H1 (cell line): ENCODE measurements at places on chromosomes 11 and 22.
A peak's percentile ranks its signal among the peaks of the same experiment; 100 is the strongest.

DNA sequence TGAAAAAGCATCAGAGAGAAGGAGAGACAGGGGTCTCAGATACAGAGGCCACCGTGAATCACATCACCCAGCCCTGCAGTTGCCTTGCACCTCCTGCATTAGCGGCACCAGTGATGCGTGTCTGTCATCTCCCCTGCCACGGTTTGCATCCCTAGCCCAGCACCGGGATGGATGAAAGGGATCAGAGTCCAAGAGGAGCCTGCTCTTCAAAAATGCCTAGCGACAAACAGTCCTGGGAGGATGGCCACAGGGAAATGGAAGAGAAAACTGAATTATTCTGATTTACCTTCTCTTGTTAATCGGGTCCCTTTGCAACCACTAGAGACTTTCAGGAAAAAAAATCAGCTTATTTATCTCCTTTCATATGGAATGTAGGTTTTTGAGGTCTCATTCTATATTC, 495.6 kb upstream of the KIRREL3 start:
- no peak for DNase-seq
- H3K27me3 ChIP-seq: no peaks in the 10 kb centered on the region
- no peaks in the 10 kb centered on the region for H3K36me3 ChIP-seq
- no peak overlapping the region for H3K4me3 ChIP-seq
- no peaks in the 10 kb centered on the region for H3K4me1 ChIP-seq

GRCh38 chr11:57397394-57397990, 7.0 kb upstream of the PRG2 start:
- H3K27ac ChIP-seq: no peak overlapping the region
- no peaks in the 10 kb centered on the region; the same call in 1 of the 2 replicates for H3K27me3 ChIP-seq
- no peak for DNase-seq
- H3K4me1 ChIP-seq: no peaks in the 10 kb centered on the region
- no peak overlapping the region for H3K4me3 ChIP-seq

DNA sequence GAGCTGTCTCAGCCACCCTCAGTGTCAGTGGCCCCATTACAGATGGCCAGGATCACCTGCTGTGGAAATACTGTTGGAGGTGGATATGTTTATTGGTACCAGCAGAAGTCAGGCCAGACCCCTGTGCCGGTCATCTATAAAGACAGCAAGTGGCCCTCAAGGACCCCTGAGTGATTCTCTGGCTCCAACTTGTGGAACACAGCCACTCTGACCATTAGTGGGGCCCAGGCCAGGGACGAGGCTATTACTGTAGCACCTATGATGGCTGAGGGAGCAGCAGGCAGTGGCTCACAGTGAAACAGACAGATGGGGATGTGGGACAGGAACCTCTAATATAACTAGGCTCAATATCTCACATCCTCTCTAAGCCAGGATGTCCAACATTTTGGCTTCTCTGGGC, 25.5 kb upstream of the GGTLC2 start:
- H3K4me3 ChIP-seq: no peak overlapping the region
- DNase-seq: no peak
- no peak overlapping the region for H3K27ac ChIP-seq
- no peaks in the 10 kb centered on the region for H3K4me1 ChIP-seq
- no peaks in the 10 kb centered on the region for H3K36me3 ChIP-seq
- peaks cover 44% of the 10 kb centered on the region for H3K27me3 ChIP-seq

DNA sequence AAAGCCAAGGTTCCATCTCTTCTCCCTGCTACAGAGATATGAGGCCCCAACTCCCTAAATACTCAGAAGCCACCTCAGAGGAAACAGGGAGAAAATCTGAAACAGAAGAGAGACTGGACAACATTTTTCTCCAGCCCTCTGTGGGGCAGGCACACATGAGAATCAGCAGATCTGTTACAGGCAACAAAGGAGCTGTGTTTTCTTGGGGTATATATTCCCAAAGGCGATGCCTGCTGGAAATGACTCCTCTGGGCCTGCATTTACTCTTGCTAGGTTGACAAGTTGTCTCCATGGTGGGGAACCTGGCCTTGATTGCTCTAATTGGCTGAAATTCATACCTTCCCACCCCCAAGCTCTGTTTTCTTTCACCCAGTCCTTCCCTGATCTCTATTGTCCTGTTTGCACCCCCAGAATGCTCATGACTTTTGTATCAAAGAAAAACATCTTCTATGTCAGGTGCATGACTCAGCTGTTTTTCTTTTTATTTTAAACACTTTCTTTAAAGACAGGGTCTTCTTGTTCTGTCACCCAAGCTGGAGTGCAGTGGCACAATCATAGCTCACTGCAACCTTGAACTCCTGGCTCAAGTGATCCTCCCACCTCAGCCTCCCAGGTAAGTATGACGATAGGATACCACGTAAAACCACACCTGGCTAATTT, 23.5 kb upstream of the P2RY6 start:
- no peaks in the 10 kb centered on the region for H3K27me3 ChIP-seq
- no peaks in the 10 kb centered on the region for H3K4me1 ChIP-seq
- no peak for DNase-seq
- no peak overlapping the region for H3K27ac ChIP-seq
- H3K4me3 ChIP-seq: no peak overlapping the region

DNA sequence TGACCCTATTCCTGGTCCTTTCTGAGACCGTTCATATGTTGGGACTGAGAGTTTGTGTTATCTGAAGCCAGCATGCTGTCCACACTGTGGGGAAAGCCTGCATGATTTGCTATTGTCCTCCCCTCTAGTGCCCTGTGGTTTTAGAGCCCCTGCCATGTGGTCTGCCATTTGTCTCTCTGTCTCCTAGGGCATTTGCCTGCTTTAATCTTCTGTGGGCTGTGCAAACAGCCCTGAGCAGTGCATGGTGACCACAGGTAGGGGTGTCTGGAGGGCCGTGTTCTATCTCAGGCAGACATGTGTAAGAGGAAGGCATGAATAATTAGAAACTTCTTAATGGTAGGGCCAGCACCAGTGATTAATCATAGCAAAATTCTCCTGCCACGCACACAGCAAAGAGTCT, 23.0 kb downstream of the AMPD3 start:
- H3K27ac ChIP-seq: no peak overlapping the region
- H3K27me3 ChIP-seq: no peaks in the 10 kb centered on the region
- no peak for DNase-seq

DNA sequence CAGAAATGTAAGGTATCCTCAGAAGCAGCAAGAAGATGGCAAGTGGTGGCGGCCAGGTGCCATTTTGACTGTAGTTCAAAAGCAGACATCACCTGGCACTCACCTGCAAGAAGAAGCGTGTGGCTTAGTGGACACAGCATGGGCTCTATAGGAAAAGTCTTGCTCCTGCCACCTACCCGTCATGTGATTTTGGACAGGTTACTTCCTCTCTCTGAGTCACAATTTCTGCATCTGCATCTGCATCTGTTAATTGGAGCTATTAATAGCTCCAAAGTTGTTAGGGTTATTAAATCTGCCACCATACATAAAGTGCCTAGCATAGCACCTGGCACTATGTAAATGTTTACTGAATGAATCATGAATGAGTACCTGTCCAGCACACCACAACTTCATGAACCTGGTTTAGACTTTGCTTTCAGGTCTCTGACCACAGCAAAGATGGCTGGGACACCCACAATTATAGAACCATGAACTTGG, 16.8 kb downstream of the RAB30 start:
- H3K36me3 ChIP-seq: no peaks in the 10 kb centered on the region
- H3K27ac ChIP-seq: no peak overlapping the region
- no peak overlapping the region for H3K4me3 ChIP-seq
- peaks cover 1% of the 10 kb centered on the region for H3K27me3 ChIP-seq
- DNase-seq: no peak

- peak; percentile 78 for DNase-seq
- H3K27me3 ChIP-seq: no peaks in the 10 kb centered on the region
- H3K36me3 ChIP-seq: no peaks in the 10 kb centered on the region
- H3K4me1 ChIP-seq: no peaks in the 10 kb centered on the region
Measured at GRCh38 chr22:19631899-19632667, 82.2 kb upstream of the SEPTIN5 start.

DNA sequence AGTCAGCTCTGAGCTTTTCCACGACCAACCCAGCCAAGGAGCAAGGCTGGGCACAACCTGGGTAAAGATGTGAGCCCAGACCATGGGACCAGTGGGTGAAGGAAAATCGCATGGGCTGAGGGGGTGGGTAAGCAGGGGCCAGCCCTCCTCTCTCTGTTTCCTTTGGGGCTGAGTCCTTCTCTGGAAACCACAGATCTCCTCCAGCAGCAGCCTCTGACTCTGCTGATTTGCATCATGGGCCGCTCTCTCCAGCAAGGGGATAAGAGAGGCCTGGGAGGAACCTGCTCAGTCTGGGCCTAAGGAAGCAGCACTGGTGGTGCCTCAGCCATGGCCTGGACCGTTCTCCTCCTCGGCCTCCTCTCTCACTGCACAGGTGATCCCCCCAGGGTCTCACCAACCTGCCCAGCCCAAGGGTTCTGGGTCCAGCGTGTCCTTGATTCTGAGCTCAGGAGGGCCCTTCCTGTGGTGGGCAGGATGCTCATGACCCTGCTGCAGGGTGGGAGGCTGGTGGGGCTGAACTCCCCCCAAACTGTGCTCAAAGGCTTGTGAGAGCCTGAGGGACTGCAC, 67.8 kb downstream of the GGTLC2 start:
- no peak for DNase-seq
- peaks cover 57% of the 10 kb centered on the region for H3K27me3 ChIP-seq
- H3K4me3 ChIP-seq: no peak overlapping the region
- H3K27ac ChIP-seq: no peak overlapping the region
- H3K4me1 ChIP-seq: no peaks in the 10 kb centered on the region

- peaks cover 29% of the 10 kb centered on the region for H3K4me1 ChIP-seq
- H3K36me3 ChIP-seq: no peaks in the 10 kb centered on the region
- DNase-seq: no peak
- H3K4me3 ChIP-seq: no peak overlapping the region
- H3K27ac ChIP-seq: no peak overlapping the region
Measured at GRCh38 chr11:117872975-117873827, 3.3 kb downstream of the FXYD6 start.

- DNase-seq: peak; percentile 95
- peak within 1 kb of the TSS; percentile 77 for H3K4me3 ChIP-seq
- no peaks in the 10 kb centered on the region for H3K36me3 ChIP-seq
- peaks cover 4% of the 10 kb centered on the region for H3K4me1 ChIP-seq
- no peak within 1 kb of the TSS for H3K27ac ChIP-seq
Measured at GRCh38 chr11:62337303-62338181, at the start of gene ASRGL1. Gene ASRGL1 (plus strand): TSS chr11:62337448. CDS start chr11:62337978, 530 bp downstream.

DNA sequence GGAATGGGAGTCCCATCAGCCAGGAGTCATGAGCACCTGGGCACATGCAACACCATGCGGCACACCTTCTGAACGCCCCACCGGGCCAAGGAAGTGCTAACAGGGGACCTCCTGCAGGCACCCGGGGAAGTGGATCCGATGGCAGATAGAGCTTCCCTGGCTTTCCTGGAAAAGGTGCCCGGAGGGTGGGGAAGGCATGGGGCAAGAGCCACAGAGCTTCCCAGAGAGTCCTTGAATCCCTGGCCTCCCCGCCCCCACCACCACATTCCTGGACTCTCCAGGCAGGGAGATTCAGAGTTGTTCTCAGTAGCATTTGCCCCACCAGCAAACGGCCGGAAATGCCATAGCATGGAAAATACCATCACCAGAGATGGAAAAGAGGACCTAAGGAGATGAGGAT, 8.3 kb downstream of the TRIM29 start:
- no peak overlapping the region for H3K27ac ChIP-seq
- H3K27me3 ChIP-seq: peaks cover 3% of the 10 kb centered on the region; the same call in 1 of the 2 replicates
- H3K36me3 ChIP-seq: no peaks in the 10 kb centered on the region
- DNase-seq: no peak
- H3K4me3 ChIP-seq: no peak overlapping the region

- DNase-seq: no peak
- H3K4me3 ChIP-seq: no peak overlapping the region
- H3K27me3 ChIP-seq: no peaks in the 10 kb centered on the region
- H3K36me3 ChIP-seq: peaks cover 9% of the 10 kb centered on the region
- no peaks in the 10 kb centered on the region for H3K4me1 ChIP-seq
Measured at GRCh38 chr22:23692598-23693291, 1.9 kb downstream of the RGL4 start.

GRCh38 chr11:5922749-5923426, 19.2 kb upstream of the OR56A3 start:
- no peak for DNase-seq
- no peaks in the 10 kb centered on the region for H3K36me3 ChIP-seq
- H3K4me3 ChIP-seq: no peak overlapping the region
- no peaks in the 10 kb centered on the region for H3K4me1 ChIP-seq

DNA sequence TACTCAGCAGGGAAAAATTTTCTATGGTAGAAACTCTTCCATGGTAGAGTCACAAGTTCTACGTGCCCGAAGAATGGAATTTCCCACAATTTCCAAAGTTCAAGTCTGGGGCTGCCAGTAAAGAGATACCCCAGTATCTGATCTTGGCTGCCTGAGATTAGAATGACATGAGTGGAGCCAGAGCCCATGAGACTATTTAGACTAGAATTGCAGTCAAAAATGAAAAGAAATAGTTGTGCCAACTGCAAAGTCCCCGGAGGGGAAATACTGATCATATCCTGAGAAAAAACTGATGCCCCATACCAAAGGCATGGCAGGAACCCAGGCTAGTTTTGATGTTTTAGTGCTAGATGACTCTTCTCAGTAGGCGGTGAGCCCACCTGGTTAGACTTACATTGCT, 11.2 kb downstream of the MAJIN start:
- no peaks in the 10 kb centered on the region for H3K4me1 ChIP-seq
- no peak overlapping the region for H3K27ac ChIP-seq
- H3K36me3 ChIP-seq: no peaks in the 10 kb centered on the region
- no peak for DNase-seq
- no peak overlapping the region for H3K4me3 ChIP-seq
- no peaks in the 10 kb centered on the region for H3K27me3 ChIP-seq

DNA sequence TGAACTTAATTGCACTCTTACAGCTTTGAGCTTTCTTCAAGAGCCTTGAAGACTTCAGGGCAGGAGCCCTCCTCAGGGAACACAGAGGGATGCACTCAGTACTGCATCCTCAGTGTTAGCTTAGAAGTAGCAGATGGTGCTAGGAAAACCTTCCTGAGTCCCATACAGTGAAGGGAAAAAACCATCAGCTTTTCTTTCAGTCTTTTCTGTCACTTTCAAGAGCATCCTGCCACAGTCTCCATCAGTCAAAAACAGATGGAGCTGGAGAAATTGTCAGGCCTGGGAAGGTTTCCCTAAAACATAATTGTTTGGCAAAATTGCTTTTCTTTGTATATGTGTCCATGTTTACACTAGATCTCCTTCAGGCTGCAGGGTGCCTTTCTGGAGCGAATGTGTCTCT, 384.1 kb downstream of the NELL1 start:
- no peak overlapping the region for H3K27ac ChIP-seq
- no peaks in the 10 kb centered on the region for H3K36me3 ChIP-seq
- H3K4me1 ChIP-seq: 0 out of 2 replicates have a peak, but pooled peaks cover 2% of the 10 kb centered on the region
- H3K4me3 ChIP-seq: no peak overlapping the region

GRCh38 chr11:65588199-65589054, 7.2 kb downstream of the KCNK7 start:
- no peak overlapping the region for H3K27ac ChIP-seq
- no peak for DNase-seq
- H3K4me1 ChIP-seq: peaks cover 31% of the 10 kb centered on the region
- H3K4me3 ChIP-seq: no peak overlapping the region
- H3K27me3 ChIP-seq: peaks cover 27% of the 10 kb centered on the region
